ENCODE measurements at places on chromosomes 7 and 10. TPM values are rescaled to one million over a fixed set of nuclear protein-coding genes. Genes with fewer than 3 reads are reported as not detected.

KIAA1217 gene
- 5.2 TPM for total RNA-seq

AZGP1 gene
- total RNA-seq = 1.3 TPM

RAB19 gene
- not detected for total RNA-seq

LRRD1 gene
- total RNA-seq = 0.12 TPM

SLC39A12 gene
- not detected for total RNA-seq

CABCOCO1 gene
- 1.2 TPM for total RNA-seq

ASL gene
- total RNA-seq = 48.8 TPM

GNAI1 gene
- total RNA-seq = 71.9 TPM

OPN1SW gene
- total RNA-seq = not detected

PITRM1 gene
- total RNA-seq = 58.9 TPM

OR13A1 gene
- not detected for total RNA-seq

FZD8 gene
- 1.6 TPM for total RNA-seq

PNPLA8 gene
- total RNA-seq = 22.5 TPM

SH2D4B gene
- not detected for total RNA-seq

ABCF2 gene
- 88.1 TPM for total RNA-seq
